ENCODE measurements at places on chromosomes 1 and 21.

GRCh38 chr1:150018165-150018564, 7.6 kb upstream of the OTUD7B start:
- DNase-seq, result no peak

DNA sequence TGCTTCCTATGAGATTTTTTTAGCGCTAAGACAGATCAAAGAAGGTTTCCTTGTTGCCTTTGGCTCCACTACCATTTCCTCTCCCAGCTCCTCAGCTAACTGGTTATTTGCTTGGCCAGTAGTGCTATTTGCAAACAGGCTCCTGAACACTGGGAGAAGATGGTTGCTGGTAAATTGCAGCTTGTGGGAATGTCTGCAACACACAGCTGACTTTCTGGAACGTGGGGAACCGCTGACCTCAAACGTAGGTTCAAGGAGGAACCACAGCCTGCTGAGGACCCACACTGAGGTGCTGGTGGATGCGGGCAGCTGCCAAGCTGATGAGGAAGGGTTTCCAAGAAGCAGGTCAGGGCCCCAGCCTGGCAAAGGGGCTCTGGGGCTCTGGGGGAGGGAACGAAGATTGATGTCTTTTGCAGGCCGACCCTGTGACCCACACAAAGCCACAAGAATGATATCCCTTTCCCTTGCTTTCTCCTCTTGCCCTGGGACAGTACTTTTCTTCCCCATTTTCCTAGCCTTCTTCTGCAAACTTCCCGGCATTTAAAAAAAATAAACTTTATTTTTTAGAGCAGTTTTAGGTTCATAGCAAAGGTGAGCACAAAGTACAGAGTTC, 24.8 kb downstream of the GNG4 start:
- no peak for DNase-seq

DNA sequence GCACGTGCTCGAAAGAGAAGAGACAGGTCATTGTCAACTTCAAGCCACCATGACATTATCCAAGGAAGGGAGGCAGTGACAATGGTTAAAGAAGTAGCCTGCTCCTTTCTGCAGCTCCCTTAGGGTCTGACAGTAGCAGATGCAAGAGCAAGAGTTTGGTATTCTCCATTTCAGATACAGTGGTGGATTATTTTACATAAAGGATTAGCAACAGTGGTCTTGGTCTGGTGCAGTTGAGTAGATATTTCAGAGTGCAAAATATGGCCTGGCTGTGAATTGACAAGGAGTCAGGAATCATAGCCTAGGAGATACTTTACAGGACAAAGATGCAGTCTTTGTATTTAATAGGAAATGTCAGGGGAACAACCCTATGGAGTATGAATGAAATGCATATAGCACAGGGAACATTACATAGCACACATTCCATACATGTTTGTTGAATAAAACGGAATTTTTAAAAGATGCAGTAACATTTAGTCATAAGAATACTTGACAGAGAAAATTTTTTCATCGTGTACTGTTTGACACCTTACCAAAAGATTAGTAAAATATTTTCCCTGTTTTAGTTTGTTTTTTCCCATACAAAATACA, 41.8 kb downstream of the CHRM3 start:
- DNase-seq, result no peak

DNA sequence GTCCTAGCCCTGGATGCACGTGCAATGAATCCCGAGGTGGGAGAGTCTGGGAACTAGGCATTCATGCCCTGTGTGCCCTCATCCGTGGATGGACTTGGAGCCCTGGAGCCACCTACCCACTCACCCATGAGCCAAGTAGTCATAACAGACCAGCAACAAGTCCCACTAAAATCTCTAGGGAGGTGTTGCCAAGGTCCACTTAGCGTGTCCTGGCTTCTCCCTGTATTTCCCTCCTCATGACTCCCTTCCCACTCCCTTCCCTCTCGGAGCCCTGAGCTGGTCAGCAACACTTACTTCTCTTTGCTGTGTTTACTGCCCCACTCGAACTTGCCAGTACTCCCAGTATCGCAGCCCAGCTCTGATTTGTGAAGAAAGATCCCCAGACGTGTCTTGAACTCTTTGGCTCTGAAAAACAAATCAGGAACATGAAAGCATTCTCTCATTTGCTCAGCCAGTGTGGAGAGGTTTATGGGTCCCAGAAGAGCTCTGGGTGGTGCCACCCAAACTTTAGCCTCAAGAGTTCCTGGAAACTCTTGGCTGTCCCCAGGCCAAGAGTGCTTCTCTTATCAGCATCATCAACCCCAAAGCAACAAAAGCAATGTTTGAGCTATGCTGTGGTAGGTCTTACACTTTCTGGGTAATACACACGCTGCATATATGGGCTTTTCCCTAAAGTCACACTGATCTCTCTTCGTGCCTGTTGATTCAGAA, 1.1 kb downstream of the RGS16 start:
- no peak for DNase-seq

DNA sequence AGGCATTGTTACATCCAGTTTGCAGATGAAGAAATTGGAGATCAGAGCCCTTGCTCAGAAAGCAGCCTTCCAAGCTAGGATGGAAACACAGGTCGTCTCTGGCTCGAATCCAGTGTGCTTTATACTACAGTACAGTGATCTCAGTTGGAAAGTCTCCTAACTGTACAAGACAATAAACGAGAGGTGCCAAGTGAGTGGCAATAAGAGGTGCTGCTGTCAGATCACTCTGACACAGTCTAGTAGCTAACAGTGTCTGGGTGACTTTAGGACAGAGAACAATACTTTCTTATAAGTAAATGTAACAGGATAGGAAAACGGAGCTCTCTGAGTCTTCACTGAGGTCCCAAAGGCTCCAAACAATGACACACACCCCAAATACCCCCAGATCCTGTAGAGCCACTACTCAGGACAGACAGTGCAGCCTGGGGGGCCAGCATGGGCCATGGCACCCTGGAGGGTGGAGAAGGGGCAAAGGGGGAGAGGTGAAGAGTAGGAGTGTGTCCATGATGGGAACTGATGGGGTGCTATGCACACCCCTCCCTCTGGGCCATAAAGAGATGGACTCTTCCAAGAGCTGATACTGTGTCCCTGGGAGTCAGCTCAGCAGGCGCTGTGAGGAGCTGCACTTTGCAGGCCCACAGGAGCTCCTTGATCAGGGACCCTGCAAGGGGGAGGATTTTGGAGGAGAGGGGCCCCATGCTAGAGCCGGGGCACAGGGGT, 3.3 kb downstream of the SH3BGR start:
- DNase-seq, result no peak
